ENCODE measurements at places on chromosomes 6 and 20. TPM values are rescaled to one million over a fixed set of nuclear protein-coding genes. Genes with fewer than 3 reads are reported as not detected.
A peak's percentile ranks its signal among the peaks of the same experiment; 100 is the strongest.

GRCh38 chr6:64589961-64590360 lies 954.4 kb downstream of the PHF3 start:
- H3K4me1 ChIP-seq: no peaks in the 10 kb centered on the region
- no peaks in the 10 kb centered on the region for H3K36me3 ChIP-seq
- no peak overlapping the region for H3K27ac ChIP-seq
- no peaks in the 10 kb centered on the region for H3K27me3 ChIP-seq

GRCh38 chr20:10642856-10643559 lies 30.8 kb downstream of the JAG1 start:
- no peak overlapping the region for H3K27ac ChIP-seq
- no peak for DNase-seq
- no peaks in the 10 kb centered on the region for H3K27me3 ChIP-seq
- no peak overlapping the region for H3K4me3 ChIP-seq
- H3K36me3 ChIP-seq: peaks cover 58% of the 10 kb centered on the region
- peaks cover 26% of the 10 kb centered on the region for H3K4me1 ChIP-seq

DNA sequence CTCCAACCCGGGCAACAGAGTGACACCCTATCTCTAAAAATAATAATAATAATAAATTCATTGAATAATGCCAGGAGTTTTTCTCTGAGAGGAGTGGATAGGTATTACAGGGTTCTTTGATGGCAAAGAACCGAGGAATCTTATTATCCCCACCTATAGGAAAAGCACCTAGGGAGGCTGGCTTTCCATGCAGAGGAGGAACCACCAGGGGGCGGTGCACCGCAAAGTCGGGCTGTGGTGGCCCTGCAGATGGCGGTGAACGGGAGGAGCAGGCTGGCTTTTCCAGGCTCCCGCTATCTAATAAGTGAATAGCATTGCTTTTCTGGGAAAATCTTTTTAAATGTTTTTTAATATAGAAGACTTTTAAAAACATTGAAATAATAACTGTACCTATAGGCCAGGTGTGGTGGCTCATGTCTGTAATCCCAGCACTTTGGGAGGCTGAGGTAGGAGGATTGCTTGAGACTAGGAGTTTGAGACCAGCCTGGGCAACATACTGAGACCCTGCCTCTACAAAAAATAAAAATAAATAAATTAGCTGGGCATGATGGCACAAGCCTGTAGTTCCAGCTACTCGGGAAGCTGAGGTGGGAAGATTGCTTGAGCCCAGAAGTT lies 864.2 kb downstream of the KIF16B start:
- H3K27ac ChIP-seq: no peak overlapping the region
- no peaks in the 10 kb centered on the region for H3K27me3 ChIP-seq
- H3K36me3 ChIP-seq: no peaks in the 10 kb centered on the region
- H3K4me1 ChIP-seq: no peaks in the 10 kb centered on the region
- no peak for DNase-seq
- H3K4me3 ChIP-seq: no peak overlapping the region

GRCh38 chr6:133637874-133638273 lies 251.0 kb upstream of the TCF21 start:
- no peaks in the 10 kb centered on the region for H3K27me3 ChIP-seq
- no peaks in the 10 kb centered on the region for H3K36me3 ChIP-seq
- H3K27ac ChIP-seq: no peak overlapping the region
- H3K4me3 ChIP-seq: no peak overlapping the region
- no peaks in the 10 kb centered on the region for H3K4me1 ChIP-seq

GRCh38 chr6:159979136-159979874 lies 10.4 kb downstream of the IGF2R start:
- H3K27ac ChIP-seq: no peak overlapping the region
- no peaks in the 10 kb centered on the region for H3K27me3 ChIP-seq
- H3K4me1 ChIP-seq: peaks cover 47% of the 10 kb centered on the region
- H3K36me3 ChIP-seq: no peaks in the 10 kb centered on the region
- no peak overlapping the region for H3K4me3 ChIP-seq
- DNase-seq: no peak

DNA sequence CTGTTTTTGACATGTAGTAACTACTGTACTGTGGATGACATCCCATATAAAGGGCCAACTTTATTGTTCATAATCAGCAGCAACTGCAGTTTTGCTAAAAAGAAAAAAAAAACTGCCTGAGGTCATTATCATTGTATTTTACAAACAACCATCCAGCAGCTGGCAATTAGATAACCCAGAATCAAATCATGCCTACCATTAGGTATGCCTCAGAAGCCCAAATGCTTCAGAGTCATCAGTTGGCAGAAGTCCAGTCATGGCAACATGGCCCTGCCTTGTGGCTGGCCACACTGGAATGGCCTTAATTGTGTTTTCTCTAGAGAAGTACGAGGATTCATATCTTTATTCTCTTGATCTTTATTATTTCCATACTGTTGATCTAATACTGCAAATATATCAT lies 462.4 kb upstream of the NRSN1 start:
- H3K27me3 ChIP-seq: no peaks in the 10 kb centered on the region
- H3K4me1 ChIP-seq: no peaks in the 10 kb centered on the region
- no peaks in the 10 kb centered on the region for H3K36me3 ChIP-seq
- no peak overlapping the region for H3K4me3 ChIP-seq
- no peak for DNase-seq

- H3K27me3 ChIP-seq: no peaks in the 10 kb centered on the region
- H3K36me3 ChIP-seq: no peaks in the 10 kb centered on the region
- no peaks in the 10 kb centered on the region for H3K4me1 ChIP-seq
- no peak overlapping the region for H3K27ac ChIP-seq
- H3K4me3 ChIP-seq: no peak overlapping the region
Observed at GRCh38 chr6:4162370-4162769, 27.0 kb upstream of the ECI2 start.

DNA sequence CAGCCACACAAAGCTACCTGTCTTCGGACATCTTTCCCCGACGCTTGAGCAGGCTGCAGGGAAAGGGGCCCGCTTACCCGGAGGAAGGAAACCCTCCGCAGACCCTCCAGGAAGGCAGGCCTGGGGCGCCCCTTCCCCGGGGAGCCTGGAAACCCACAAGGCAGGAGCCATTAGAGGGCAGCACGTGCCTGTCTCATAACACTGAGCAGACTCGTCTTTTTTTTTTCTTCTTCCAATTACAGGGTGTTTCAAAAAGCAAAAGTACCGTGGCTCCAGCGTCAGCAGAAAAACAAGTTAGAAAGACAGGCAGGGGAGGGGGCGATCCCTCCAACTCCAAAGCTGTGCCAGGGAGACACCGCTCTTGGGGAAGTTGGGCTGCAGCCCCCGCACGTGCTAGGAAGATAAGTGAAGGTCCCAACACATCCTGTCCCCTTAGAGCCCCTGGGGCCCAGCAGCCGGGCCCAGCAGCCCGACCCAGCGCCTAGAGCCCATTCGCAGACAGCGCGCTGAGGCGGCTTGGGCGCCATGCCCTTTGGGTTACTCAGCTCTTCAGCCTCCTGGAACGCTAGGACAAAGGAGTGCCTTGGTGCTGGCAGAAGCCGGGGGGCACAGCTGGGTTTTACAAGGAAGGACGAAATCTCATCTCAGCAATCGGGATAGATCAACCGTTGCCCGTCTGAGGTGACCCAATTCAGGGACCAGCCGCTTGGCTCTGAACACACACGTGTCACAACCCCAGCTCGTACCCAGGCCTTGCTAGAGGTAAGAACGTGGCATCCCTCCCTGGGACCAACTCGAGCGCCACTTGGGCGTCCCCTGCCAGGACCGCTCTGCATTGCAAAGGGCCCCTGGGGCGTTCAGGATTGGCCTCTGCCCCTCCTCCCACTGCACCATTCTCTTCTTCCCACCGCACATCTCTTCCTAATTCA lies 136.3 kb downstream of the LY86 start:
- no peaks in the 10 kb centered on the region for H3K36me3 ChIP-seq
- H3K27ac ChIP-seq: peak overlapping the region; percentile 87
- H3K4me3 ChIP-seq: peak overlapping the region; percentile 41

DNA sequence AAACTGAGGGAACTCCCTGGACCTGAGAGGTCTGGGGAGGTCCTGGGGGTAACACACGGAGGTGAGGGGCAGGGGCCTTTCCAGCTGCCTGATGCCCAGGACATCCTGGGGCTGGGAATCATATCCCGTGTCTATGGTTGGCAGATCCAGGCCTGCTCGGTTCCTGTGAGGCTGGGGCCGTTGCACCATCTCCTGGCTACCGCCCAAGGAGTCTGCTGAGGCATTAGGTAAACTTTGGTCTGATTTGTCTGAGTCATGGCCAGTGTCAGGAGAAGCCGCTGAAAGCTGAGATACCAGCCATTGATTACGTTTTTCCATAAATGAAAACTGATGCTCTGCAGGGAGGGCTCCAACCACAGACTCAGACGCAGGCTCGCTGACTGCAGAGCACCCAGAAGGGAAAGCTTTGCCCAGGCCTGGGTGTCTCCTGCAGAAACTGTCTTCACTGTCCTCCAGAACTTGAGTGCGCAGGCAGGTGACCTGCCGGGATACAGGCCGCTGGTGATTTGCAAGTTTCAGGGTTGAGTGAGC lies 14.2 kb downstream of the TRAF3IP2 start:
- no peaks in the 10 kb centered on the region for H3K27me3 ChIP-seq
- peaks cover 13% of the 10 kb centered on the region for H3K36me3 ChIP-seq

GRCh38 chr6:56510984-56511531 lies 131.6 kb downstream of the DST start:
- DNase-seq: no peak
- peaks cover 14% of the 10 kb centered on the region for H3K36me3 ChIP-seq

DNA sequence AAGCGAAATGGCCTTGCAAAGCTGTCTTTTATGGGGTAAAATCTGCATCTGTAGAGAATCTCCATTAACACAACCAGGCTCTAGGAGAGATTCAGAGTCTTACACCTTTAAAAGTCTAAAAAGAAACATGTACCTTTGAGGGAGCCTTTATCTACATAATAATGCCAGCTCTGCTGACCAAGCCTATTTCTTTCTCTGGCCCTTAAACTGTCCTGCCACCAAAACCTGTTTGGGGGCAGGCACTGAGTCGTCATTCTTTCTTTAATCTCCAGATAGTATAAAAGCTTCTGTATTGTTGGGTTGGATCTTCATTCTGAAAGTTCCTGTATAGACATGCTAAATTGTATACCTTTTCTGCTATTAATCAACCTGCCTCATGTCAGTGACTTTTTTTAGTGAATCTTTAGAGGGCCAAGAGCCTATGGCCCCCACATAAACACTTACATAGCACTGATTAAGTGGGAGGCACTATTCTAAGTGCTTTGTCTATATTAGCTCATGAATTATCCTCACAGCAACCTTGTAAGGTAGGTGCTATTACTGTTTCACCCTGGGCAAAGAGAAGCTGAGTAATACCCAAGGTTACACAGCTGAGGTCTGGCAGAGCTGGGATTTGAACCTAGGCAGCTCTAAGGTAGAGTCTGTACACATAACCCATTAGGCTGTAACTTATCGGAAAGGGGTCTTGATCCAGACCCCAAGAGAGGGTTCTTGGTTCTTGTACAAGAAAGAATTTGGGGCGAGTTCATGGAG lies 232.3 kb upstream of the DTNBP1 start:
- H3K36me3 ChIP-seq: no peaks in the 10 kb centered on the region
- no peaks in the 10 kb centered on the region for H3K27me3 ChIP-seq
- H3K4me1 ChIP-seq: no peaks in the 10 kb centered on the region
- no peak for DNase-seq
- no peak overlapping the region for H3K27ac ChIP-seq

DNA sequence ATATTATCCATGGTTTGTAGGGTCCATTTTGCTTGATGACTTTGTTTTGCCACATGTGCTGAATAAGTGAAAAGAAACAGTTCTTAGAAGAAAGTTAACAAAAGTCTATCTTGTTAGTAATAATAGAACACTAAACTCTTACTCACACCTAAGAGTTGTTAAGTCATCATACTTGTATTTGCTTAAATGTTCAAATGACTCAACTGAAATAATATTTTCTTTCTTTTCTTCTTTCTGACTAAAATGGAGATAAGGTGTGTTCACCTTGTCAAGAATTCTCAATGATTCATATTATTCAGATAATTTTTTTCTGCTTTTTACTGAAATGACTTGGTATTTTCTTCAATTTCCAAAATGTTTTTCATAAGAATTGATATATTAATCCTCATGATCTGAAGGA lies 327.2 kb downstream of the HTR1B start:
- H3K27me3 ChIP-seq: no peaks in the 10 kb centered on the region
- no peaks in the 10 kb centered on the region for H3K36me3 ChIP-seq
- H3K4me3 ChIP-seq: no peak overlapping the region
- no peak overlapping the region for H3K27ac ChIP-seq

DNA sequence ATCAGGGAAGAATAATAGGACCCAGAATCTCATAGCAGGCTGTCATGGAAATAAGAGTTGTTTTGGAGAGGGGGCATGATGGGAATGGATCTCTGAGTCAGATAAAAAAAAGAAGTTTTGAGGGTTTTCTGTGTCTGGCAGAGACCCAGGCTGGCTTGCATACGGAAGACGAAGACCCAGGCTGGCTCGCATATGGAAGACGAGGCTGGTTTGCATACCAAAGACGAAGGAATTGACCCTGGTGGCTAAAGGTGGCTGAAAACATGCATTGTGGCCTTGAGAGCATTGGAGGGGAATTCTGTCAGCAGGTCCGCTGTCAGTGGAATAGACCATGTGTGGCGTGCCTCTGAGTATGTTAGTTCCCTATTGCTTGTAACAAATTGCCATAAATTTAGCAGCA lies 335.1 kb downstream of the BTBD3 start:
- no peak for DNase-seq
- no peaks in the 10 kb centered on the region for H3K4me1 ChIP-seq
- H3K27ac ChIP-seq: no peak overlapping the region
- H3K4me3 ChIP-seq: no peak overlapping the region

DNA sequence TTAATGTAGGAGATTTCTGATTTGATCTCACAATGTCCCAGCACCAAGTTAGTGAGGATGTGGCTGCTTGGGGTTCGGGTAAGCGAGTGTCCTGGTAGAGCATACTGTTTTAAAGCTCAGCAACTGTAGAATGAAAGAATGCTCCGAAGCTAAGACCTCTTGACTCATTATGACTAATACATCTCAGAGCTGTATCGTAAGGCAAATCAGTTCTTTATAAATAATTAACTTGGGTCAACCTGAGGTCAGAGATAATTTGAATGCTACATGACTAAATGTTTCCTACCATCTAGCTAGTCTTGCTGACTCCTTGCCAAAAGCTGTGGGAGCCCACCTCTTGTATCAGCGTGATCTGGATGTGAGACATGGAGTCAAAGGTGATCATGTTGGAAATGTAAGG lies 128.8 kb upstream of the PDE7B start:
- no peaks in the 10 kb centered on the region for H3K4me1 ChIP-seq

The SRSF12 gene
- total RNA-seq: 28.2 TPM

The DAAM2 gene
- 79.5 TPM for total RNA-seq

The BPI gene
- total RNA-seq: 11.5 TPM

The NFYA gene
- 21.8 TPM for total RNA-seq
